CD4-positive, alpha-beta T cell treated with Interleukin-6 at 100 ng/mL for 8 hours (primary cell): ENCODE measurements at places on chromosomes 6 and 20.

DNA sequence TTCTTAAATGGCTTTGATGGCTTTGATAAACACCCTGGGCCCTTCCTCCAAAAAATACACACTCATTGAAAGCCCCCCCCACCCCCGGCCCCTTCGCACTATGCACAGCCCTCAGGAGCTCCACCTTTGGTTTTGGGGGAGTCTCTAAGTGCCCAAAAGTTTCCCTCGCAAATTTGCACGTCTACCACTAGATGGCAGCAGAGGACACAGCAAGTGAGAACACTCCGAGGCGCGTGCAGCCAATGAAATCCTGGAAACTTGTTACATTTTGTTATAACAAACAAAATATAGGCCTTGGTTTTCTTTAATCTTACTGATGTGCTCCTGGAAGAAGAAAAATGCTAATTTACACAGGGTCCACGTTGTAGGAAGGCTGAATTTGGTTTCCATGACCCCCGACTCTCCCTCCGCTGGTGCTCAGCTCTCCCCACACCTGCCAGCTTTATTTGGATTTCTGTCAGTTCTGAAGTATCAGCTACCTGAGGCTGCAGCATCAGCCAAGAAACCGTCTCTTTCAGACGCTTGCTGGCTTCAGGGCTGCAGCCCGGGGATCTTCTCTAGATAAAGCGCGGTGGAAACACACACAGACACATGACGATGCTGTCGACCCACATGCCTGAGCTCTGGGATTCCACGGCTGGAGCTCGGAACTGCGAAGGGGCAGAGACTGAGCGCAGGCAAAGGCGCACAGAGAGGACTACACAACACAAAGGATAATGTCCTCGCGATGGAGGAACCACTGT is 148.3 kb upstream of the RPS6KA2 start:
- peak; percentile 75 for DNase-seq

DNA sequence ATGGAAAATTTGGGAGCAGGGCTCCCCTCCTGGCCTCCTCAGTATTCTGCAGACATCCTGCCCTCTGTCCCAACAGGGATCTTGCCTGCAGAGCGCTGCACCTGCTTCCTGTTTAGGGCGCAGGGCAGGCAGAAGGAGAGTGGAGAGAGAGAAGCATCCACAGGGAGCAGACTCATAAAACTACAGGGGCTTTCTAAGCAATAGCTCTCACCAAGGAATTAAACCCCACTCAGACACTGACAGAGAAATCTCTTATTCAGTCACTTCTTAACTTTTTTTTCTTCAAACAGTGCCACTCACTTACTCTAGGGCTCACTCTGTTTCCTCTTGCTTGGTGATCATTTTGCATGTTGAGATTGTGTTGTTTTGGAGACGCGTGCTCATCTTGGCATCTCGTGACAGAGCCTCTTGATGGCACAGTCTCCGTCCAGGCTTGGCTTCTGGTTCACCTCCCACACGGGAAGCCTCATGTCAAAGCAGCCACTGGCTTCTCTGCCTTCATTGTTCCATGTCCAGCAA is 153.1 kb upstream of the INSM1 start:
- no peak for DNase-seq

DNA sequence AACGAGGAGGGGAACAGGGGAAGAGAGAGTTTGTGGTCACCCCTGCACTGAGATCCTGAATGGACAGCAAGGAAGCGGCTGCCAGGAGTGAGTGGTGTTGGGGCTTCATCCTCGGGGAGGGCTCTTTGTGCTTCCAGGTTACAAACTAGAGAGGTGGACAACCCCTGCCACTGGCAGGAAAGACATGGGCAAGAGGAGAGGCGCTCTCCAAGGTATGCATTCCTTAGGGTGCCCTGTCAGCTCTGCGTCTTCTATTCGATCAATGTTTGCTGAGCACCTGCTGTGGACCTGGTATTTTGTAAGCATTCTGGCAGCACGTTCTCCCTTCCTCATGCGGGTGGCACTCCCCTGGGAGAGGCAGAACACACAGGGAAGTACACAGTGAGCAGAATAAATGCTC is 93.6 kb downstream of the CDH4 start:
- DNase-seq: no peak

GRCh38 chr20:59866338-59866737 is 67.1 kb downstream of the SYCP2 start:
- no peak for DNase-seq

GRCh38 chr20:17822540-17823408 is 123.0 kb downstream of the BANF2 start:
- no peak for DNase-seq

- DNase-seq: peak; percentile 34
These were observed 203.3 kb downstream of the BCAS1 start for GRCh38 chr20:53866794-53867740.

- DNase-seq: no peak
These were observed 35.1 kb downstream of the SNRNP48 start for GRCh38 chr6:7624796-7625710.

GRCh38 chr6:169839898-169840631 is 88.6 kb downstream of the ERMARD start:
- no peak for DNase-seq

- DNase-seq: no peak
These were observed 798 bp downstream of the DSP start for GRCh38 chr6:7542065-7542873.

DNA sequence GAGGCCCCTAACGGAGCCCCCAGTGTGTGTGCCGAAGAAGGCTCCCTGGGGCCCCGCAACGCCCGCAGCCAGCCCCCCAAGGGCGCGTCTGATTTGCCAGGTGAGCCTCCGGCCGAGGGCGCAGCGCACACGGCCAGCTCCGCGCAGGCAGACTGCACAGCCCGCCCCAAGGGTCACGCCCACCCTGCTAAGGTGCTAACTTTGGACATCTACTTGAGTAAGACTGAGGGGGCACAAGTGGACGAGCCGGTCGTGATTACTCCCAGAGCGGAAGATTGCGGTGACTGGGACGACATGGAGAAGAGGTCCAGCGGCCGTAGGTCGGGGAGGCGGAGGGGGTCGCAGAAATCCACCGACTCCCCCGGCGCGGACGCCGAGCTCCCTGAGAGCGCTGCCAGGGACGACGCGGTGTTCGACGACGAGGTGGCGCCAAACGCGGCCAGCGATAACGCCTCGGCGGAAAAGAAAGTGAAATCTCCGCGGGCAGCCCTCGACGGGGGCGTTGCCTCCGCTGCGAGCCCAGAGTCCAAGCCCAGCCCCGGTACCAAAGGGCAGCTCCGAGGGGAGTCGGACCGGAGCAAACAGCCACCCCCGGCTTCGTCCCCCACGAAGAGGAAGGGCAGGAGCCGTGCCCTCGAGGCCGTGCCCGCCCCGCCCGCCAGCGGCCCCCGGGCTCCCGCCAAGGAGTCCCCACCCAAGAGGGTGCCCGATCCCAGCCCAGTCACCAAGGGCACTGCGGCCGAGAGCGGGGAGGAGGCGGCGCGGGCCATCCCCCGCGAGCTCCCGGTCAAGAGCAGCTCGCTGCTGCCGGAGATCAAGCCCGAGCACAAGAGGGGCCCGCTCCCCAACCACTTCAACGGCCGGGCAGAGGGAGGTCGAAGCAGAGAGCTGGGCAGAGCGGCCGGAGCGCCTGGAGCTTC is 117.0 kb downstream of the RTN4IP1 start:
- peak; percentile 76 for DNase-seq

GRCh38 chr6:127201321-127201720 is 65.3 kb upstream of the RNF146 start:
- no peak for DNase-seq

- DNase-seq: no peak
These were observed 23.1 kb downstream of the FBXL4 start for GRCh38 chr6:98924647-98925046.

- no peak for DNase-seq
These were observed 199.0 kb downstream of the ARHGAP18 start for GRCh38 chr6:129510950-129511349.

- DNase-seq: peak; percentile 40
These were observed 27.8 kb downstream of the RNF8 start for GRCh38 chr6:37381579-37381978.

GRCh38 chr20:51735728-51736600 is 32.2 kb downstream of the ATP9A start:
- no peak for DNase-seq

DNA sequence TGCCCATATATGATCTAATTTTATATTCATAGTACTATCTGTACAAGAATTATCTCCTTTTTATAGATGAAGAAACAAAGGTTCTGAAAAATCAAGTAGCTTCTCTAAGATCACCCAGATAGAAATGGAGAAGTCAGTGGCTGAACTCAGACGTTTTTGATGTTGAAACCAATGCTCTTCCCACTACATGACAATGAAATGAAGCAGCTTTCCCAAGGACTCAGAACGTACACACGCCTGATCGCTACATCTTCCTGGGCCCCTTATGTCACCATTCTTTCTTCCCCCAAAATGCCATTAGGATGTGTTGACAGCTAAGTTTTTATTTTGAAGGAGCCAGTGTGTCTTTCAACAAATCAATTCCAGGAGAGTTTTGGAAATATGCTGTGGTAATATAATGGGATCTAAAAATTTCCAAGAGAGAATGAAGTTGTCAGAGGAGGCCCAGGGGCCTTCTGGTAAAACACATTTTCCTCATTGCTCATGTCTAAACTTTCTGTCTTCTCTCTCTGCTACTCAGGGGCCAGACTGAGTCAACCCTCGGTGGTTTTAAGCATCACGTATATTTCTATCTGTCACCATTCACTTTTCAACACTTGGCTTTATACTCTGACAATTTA is 98.1 kb upstream of the COL21A1 start:
- no peak for DNase-seq

DNA sequence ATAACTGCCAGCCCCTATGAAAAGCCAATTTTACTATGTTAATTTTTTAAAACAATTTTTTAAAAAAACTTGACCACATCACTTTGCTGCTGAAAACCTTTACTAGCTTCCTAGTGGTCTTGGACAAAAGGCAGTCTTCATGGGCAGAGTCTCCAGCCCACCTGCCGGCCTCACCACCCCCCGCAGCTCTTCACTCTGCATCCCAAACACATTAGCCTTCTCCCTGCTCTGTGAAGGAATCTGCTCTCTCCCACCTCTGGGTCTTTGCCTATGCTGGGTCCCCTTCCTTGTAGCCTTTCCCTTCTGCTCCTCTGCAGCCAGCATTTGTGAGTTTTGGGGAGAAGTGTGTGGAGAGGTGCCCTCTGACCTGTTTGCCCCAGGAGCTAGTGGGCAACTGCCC is 170.7 kb upstream of the MLN start:
- no peak for DNase-seq

DNA sequence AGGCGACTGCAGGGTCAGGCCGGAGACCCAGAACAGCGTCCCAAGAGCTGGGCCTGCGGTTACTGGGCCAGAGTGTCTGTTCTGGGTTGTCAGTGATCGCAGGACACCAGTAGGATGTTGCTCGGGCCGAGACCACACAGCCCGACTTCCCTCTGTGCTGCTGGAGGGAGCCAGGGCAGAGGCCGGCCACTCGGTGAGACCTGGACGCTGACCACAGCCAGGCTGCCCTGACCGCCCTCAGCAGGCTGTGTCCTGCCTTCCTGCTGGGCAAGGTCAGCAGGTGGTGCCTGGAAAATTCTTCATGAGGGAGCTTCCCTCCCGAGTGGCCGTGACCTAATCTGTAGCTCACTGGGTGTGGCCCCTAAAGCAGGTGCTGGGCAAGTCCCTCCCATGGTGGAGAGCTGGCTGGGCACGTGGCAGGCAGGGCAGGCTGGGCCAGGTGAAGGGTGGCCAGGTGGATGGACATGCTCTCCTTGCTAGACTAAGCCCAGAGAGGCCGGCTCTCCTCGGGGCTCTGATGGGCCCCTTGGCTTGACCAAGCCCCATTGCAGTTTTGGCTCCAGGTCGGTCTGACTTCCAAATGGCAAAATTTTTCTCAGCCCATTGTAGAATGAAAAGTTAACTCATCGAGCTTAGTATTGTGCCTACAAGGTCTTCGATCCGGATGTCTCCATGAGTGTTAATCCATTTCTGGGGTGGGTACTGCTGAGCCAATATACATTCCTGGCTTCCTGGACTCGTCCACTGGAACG is 1.9 kb downstream of the SLCO4A1 start:
- no peak for DNase-seq

DNA sequence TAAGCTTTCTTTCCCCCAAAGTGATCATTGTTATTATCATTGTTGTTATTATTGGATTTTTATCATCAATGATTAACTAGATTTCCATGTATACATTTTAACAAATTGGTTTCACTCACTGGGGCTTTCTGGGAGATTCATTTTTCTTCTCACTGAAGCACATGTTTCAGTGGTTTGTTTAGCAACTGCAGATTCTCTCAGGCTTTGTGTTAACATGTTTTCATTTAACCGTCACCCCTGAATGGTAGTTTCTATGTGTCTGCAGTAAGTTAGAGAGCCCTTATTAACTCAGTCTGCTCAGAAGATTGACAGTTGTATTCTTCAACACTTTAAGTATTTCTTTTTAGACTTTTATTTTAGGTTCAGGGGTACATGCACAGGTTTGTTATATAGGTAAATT is 12.4 kb downstream of the ZKSCAN4 start:
- no peak for DNase-seq

GRCh38 chr6:90222724-90223198 is 73.9 kb downstream of the BACH2 start:
- DNase-seq: no peak

DNA sequence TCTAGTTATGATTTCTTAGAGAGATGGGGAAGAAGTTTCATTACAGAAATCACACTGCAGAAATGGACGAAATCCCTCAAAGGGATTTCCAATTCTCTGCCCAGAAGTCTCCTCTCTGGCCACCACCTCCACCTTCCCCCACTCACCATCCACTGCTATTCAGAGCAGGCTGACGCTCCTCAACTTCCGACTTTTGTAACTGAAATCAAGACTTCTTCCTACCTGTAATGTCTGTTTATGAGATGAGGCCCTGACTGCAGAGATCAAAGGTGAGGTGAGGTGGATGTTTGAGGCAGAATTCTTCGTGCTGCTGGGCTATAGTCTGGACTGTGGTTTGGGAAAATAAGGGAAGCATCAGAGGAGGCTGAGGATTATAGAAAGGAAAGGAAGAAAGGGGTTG is 385.2 kb upstream of the ARID1B start:
- DNase-seq: no peak

DNA sequence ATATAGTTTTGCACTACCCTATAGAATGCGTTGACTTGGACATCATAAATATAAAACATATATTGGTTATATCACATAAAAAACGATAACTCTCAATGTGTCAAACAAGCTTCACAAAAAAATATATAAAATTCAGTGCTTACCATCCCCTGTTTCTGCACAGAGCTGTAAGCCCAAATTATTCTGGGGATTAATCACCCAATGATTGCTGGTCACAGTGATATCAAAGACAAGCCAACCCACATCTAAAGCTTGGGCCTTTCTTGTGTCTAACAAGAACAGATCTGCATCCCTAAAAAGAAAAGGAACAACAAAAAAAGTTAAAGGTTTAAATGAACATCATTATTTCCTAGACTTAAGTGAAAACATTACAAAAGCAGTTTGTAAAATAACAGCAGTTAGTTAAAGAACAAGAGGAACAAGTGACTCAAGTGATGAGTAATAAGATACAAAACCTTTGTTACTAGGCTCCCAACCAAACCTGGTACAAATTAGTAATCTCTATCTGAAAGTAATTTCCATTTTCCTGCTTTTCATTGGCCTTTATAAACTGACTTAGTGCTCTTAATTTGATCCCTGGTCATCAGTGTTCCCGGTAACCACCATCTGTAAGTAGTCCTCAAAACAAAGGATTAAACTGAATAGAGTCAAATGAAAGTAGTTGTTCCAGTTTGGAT is 81.1 kb downstream of the BMP5 start:
- no peak for DNase-seq

GRCh38 chr6:164106345-164106769 is 691.8 kb downstream of the QKI start:
- DNase-seq: no peak

GRCh38 chr6:157600807-157601206 is 219.8 kb downstream of the ZDHHC14 start:
- DNase-seq: no peak
